Stromal cell of bone marrow (primary cell): ENCODE measurements at places on chromosomes 12 and 14.
A peak's percentile ranks its signal among the peaks of the same experiment; 100 is the strongest.

DNA sequence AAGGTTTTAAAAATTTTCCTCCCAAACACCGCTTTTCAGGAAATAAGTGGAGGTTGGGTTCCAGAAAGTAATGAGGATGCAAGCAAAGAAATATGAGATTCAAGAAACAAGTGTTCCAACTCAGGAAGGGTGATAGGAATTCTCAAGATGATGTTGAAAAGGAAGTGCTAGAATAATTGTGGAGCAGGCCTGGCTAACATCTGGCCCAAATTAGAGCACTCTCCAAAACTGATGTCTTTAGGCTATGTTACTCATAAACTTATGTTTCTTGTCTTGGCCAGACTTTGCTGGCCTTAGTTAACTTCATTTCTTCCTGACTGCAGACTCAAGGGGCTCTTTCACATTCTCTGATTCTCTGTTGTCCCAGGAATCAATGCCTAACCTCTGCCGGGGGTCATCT lies 116.3 kb downstream of the TMTC3 start:
- peak; percentile 31 for DNase-seq

GRCh38 chr12:5817246-5817645 lies 127.8 kb downstream of the ANO2 start:
- no peak for DNase-seq

GRCh38 chr12:118356809-118357256 lies 15.9 kb downstream of the TAOK3 start:
- peak; percentile 77 for DNase-seq

GRCh38 chr12:131740626-131741025 lies 29.7 kb downstream of the SFSWAP start:
- DNase-seq, result no peak

DNA sequence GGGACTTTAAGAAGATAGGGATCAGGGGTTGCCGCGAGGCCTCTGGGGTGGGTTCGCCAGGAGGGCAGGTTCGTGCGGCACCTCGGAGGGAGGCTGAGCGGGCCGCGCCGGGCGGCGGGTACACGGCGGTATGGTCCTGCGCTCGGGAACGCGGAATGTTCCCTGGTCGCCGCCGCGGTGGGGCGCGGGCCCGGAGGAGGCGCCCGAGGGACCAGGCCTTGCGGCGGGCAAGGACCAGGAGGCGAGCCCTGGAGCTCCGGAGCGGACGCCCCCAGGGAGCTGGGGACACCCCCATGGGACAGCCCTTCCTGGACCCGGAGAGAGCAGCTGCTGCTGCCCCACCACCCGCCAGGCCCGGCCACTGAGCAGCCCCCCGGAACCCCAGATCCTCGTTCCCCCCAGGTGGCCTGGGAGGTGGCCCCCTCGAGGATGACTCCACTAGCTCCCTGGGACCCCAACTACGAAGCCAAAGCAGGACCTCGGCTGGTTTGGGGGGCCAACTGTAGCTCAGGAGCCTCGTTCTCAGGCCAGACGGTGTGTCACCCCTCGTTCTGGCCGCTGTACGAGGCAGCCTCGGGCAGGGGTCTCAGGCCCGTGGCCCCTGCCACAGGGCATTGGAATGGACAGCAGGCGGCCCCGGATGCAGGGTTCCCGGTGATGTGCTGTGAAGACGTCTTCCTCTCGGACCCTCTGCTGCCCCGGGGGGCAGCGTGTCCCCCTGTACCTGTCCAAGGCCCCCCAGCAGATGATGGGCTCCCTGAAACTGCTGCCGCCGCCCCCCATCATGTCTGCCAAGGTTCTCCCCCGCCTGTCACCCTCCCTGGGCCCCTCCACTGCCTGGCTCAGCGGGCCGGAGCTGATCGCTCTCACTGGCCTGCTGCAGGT lies 45.6 kb upstream of the SLC8A3 start:
- DNase-seq, result no peak

GRCh38 chr14:71105177-71105576 lies 197.9 kb downstream of the PCNX1 start:
- no peak for DNase-seq

GRCh38 chr14:72751276-72752033 lies 142.4 kb downstream of the DPF3 start:
- DNase-seq, result no peak
